Mucosa of gallbladder (tissue), 1 donor: ENCODE measurements at places on chromosomes 2 and 18. TPM values are rescaled to one million over a fixed set of nuclear protein-coding genes. Genes with fewer than 3 reads are reported as not detected.

GRCh38 chr18:56468396-56468795 is 170.0 kb downstream of the TXNL1 start:
- DNase-seq, result no peak

DNA sequence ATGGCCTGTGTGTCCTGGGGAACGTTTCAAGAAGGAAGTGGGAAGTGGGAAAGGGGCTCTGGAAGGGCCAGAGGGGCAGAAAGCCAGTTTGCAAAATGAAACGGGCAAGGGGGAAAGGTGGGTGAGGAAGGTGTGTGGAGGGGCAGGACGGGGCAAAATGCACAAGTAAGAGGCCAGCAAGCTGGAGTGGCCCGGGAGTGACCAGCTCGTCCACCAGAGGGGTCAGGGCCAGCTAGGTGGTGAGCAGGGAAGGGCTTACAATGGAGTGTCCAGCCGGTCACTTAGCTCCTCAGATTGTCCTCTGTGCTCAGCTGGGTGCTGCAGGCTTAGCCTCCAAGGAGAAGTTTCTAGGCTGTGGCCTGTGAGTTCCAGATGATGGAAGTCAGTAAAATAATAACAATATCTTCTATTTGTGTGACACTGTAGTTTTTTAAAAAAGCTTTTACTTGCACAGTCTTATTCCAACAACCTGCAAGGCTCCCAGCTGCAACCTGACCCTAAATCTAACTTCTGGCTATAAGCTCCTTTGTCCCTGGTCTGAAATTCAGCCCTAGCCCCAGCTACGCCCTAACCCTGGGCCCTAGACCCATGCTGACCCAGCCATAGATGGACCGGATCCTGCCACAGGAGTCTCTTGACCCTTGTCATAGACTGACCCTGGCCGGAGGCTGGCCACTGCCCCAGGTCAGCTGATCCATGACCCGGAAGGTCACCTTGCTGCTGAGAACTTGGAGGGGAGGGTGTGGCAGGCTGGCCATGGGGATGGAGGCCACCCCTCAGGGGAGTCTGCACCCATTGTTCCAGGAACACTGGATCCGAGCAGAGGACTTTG is 29.2 kb downstream of the MYO7B start:
- DNase-seq, result no peak

DNA sequence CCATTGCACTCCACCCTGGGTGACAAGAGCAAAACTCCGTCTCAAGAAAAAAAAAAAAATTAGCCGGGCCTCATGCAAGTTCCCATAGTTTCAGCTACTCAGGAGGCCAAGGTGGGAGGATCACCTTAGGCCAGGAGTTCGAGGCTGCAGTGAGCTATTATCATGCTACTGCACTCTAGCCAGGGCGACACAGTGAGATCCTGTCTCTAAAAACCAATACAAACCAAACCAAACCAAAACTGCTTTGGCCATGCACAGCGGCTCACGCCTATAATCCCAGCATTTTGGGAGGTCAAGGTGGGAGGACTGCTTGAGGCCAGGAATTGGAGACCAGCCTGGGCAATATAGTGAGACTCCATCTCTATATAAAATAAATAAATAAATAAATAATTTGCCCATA is 19.1 kb downstream of the NIFK start:
- DNase-seq, result no peak

Gene CTIF
- total RNA-seq, result 101 TPM

DNA sequence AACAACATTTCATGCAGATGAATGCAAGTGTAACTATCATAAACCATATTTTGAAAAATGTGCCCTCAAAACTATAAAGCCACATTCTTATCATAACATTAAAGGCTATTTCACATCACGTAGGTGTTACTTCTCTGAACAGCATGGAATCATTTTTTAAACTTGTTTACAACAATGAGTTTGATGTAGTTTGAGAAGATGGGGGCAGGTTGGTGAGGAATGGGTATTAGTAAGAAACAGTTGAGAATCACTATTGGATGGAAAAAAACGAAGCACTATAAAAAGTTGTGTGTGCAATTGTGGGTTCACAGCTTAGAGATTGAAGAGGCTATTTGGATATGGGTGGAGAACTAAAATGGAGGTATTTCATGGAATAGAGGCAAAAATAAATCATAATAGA is 569.1 kb downstream of the ARHGAP15 start:
- DNase-seq, result no peak

Gene DCDC2C
- 0.14 TPM for total RNA-seq

DNA sequence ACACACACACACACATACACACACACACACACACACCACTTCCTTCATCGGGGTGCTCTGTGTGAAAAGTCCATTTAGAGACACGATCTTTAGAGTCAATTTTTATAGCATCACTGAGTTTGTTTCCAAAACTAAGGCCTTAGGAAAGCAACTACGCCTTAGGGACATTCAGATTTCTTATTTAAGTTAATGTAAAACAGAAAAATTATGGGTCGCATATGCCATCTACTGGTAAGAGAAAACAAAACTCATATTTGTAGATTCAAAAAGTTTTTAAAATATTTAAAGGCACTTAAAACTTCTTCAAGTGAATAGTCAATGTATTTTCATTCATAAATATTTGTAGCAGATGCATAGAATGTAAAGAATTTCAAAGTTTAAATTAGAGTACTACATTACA is 166.2 kb downstream of the ATAD2B start:
- no peak for DNase-seq

DNA sequence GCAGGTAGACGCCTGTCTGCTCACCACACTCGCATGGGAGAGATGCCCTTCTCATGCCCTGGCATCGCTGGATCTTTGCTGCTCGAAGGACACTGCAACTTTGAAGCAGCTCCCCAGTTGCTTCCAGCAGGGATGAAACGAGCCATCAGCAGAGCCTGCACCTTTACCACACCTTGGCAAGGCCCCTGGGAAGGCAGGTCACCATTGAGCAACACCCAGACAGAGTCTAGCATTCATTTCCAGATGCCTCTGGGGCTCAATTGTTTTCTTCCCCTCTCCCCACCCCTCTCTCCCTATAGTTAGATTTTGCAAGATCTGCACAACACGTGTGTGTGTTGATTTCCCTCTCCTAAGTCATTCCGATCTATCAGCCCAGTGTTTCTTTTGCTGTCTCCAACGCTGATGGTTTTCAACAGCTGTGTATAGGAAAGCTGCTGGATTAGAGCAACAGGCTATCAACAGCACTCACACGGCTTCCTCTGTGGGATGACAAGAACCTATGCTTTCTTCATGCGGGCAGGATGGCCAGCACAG is 25.6 kb upstream of the INHBB start:
- DNase-seq, result no peak

Gene ADD2
- total RNA-seq, result 0.95 TPM

Gene DNAJC5G
- not detected for total RNA-seq

DNA sequence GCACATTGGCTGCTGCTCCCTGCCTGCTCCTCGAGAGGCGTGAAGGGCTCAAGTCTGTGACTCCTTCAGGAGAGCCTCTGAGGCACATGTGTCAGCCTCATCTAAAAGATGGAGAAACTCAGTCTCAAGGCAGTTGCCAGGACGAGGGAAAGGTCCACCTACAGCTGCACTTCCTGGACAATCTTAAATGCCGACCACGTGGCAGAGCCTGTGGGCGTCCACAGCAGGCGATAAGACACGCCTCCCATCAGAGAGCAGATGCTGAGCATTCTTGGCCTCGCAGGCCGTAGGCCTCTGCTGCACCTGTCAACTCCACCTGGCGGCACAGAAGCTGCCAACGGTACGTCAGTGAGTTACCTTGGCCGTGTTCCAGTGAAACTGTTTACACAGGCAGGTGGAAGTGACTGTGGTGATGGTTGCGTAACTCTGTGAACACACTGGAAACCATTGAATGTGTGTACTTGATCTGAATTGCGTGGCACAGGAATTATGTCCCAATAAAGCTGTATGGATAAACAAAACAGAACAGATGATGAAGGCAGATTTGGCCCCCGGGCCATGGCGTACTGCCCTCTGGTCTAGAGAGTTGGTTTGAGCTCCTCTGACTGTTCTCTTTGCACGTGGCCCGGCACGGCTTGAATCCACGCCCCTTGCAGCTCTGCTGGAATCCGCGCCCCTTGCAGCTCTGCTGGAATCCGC is 114.5 kb downstream of the RNF144A start:
- peak; percentile 96 for DNase-seq

- DNase-seq, result no peak
Measured at GRCh38 chr2:161128885-161129284, 31.3 kb upstream of the TANK start.
